ENCODE measurements at places on chromosomes 5 and 9.

GRCh38 chr5:852018-852417 is 1.2 kb upstream of the ZDHHC11 start:
- no peak for DNase-seq

DNA sequence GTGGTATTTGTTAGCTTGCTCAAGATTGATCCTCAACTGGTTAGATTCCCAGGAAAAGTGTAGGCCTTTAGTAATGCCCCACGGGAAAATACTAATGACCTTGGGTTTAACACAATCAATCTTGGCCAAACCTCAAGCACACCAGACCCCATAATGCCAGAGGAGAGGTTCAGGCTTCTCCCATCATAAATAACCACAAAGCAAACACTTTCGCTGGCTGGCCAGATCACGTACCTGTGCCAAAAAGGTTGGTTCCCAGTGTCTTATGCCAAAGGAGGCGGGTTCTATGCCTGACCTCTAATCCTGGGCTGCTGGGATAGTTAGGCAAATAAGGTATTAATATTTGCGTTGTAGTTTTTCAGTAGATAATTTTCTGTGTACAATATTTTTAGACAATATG is 379.2 kb upstream of the CDH18 start:
- no peak for DNase-seq

DNA sequence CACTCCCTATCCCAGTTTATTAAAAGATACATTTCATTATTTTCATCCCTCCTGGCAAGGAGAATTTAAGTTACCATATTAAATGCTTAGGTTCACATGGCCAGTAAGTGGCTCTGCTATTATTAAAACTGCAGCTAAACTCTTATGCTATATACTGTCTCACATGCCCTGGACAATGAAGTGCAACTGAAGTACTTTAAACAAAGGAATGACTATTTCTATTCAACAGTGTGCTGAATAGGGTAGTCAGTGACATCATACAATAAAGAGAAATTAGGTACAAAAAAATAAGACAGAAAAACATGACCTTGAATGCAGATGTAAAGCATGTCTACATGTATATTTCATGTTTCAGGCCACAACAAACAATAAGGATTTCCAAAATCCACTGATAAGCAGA is 282.6 kb upstream of the SMC2 start:
- no peak for DNase-seq

DNA sequence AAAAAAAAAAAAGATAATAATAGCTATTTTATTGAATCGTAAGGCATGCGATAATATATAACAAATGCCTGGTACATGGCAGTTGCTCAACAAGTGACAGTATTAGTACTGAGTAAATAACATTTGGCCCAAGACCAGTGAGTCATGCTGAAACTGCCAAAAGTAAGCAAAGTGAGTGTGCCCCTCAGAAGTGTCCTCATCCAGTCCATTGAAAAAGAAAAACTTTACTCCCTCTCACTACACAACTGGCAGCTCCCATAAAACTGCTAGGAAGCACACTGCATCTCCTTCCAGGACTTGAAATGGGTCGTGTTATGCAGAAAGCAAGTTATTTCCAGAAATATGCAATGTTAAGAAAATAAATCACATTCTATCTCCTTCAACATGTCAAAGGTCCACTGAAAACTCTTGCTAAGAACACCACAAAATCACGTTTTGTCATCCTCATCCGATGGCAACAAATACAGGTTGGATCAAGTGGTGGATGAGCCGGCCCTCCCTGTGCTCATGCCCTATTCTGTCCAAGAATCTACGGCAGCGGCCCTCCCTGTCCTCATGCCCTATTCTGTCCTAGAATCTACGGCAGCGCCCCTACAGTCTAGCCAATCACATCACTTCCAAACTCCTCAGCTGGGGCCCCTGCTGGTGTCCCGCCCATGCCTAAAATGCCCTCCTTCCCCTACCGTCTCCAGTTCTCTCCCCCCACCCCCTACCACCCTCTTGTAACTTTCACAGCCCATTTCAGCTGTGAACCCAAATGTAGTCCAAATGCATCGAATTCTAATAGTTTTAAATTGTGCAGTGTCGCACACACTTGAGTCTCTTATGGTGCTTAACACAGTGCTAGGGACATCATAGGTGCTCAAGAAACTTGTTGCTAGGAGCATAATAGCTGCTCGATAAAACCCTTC is 12.5 kb downstream of the PTCH1 start:
- DNase-seq, result no peak

- no peak for DNase-seq
These were observed 228.8 kb upstream of the TYRP1 start for GRCh38 chr9:12464400-12464799.

DNA sequence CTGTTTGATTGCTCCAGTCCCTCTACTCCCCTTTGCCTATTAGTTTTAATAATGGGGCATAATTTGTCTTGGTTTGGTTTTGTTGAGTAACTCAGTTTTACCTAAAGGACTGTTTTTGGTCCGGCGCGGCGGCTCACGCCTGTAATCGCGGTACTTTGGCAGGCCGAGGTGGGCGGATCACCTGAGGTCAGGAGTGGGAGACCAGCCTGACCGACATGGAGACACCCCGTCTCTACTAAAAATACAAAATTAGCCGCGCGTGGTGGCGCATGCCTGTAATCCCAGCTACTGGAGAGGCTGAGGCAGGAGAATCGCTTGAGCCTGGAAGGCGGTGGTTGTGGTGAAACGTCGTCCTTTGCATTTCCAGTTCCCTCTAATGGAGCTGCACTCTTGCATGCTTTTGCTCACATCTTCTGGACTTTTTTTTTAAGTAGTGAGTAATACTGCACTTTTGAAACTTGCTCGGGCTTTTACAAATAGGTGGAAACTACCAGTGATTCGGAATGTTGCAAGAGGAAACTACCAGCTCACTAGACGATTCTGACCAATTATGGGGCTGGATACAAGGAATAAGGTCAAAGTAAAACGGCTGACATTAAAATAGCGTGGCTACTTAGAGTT is 721 bp upstream of the MAML1 start:
- DNase-seq, result no peak

- no peak for DNase-seq
These were observed 737.6 kb upstream of the NUDT12 start for GRCh38 chr5:104299998-104300706.

DNA sequence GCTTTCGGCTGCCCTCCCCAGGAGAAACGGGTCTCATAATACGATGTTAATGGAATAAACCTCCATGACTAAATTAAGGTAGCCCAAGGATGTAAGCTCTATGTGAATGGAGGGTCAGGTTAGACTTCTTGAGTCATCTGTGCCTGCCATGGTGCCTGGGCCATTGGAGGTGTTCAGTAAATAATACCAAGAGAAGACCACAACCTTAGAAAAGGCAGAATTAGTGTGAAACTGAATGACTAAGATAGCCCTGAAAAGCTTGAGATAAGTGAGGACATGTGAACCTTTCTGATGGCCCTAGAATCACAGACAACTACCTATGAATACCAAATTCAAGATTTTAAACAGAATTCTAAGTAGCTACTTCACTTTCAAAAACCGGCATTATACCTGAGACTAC is 160.6 kb downstream of the KIAA0825 start:
- DNase-seq, result no peak

DNA sequence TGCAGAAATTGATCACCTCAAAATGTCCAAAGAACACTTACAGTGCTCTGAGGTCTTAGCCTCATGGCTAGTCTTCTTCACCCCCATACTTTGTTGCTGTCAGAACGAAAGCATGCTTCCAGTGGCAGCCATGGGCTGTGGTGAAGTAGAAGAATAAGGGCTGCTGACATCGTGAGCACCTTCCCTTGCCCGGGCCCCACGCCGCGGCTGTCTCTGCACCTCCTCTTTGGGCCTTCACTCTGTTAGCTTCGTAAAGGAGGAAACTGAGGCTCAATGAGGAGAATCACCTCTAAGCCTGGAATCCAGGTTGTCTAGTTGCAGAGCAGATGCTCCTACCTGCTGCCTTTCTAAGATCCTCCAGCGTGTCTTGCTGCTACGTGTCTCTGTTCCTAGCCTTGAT is 139.5 kb upstream of the SLC28A3 start:
- DNase-seq, result no peak

- DNase-seq, result no peak
These were observed 779.3 kb downstream of the CDH9 start for GRCh38 chr5:26259081-26259480.

GRCh38 chr5:149544028-149544420 is 7.2 kb downstream of the CSNK1A1 start:
- no peak for DNase-seq

DNA sequence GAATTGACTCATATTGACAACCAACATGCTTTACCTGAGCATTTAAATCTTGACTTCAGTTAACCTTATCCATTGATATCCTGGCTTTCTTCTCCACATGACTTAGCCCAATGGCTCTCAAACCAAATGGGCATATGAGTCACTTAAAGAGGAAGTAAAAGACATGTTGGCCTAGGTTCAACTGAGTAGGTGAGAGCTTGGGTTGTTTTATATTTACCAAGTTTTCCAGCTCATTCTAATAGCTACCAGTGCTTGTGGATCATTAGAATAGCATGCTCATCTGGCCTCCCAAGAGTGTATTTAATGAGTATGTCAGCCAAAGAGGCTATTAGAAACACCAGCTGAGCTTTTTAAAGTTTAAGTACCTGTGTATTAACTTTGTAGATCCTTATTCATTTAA is 1049.0 kb downstream of the PTPRD start:
- no peak for DNase-seq

DNA sequence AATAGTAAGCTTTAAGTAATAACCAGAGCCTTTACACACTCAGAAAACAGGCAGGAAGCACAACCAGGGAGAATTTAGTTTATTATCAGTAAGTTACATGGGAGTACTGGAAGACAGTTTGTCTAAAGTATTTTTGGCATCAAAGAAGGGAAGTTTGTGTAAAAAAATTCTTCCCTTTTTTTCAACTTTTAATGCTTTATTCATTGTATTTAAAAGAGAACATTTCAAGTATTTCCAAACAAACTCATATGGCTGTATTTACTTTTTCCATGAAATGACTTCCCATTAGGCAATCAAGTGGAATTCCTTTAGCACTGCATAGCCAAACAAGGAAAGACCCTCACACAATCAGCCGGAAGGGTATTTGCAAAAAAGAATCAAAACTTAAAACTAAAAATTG is 26.7 kb downstream of the RNF145 start:
- DNase-seq, result no peak

GRCh38 chr5:75617736-75618352 is 6.6 kb downstream of the ANKDD1B start:
- DNase-seq, result no peak

DNA sequence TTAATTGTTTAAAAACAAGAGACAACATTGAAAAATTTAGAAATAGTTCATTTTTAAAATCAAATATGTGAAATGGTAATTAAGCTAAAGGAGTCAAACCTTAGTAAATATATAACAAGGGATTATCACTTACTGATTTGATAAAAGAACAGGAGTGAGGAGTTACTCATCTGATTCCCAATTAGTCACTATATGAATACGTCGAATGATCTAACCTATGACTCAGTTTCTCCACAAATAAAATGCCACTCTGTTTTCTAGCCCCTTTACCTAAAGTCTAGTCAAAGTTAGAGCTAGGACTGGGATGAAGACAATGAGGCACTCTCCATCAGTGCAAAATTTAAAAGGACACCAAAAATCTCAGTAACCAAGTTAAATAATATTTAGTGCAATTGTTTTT is 70.4 kb upstream of the RASEF start:
- no peak for DNase-seq

- DNase-seq, result no peak
These were observed 12.4 kb upstream of the TYRP1 start for GRCh38 chr9:12680757-12681156.

DNA sequence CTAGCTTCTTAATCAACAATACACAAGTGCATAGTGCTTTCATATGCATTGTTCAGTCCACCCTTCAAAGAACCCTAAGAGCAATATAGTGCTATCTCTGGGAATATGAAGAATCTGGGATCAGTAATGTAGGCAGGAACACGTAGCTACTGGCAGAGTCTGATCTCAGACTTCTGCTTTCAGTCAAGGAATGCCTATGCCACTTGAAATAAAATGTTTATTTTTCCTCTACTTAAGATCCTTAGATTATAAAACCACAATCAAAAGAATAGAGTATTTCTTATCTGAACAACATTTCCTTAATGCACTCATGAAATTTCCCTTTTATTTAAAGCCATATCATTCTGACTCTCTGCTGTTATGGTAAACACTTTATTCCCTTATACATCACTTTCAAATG is 1407.8 kb upstream of the C9orf72 start:
- DNase-seq, result no peak

- DNase-seq, result no peak
These were observed 4.1 kb downstream of the KIAA0825 start for GRCh38 chr5:94614156-94614805.

- DNase-seq, result no peak
These were observed 414.7 kb downstream of the KDM4C start for GRCh38 chr9:7172154-7173115.

DNA sequence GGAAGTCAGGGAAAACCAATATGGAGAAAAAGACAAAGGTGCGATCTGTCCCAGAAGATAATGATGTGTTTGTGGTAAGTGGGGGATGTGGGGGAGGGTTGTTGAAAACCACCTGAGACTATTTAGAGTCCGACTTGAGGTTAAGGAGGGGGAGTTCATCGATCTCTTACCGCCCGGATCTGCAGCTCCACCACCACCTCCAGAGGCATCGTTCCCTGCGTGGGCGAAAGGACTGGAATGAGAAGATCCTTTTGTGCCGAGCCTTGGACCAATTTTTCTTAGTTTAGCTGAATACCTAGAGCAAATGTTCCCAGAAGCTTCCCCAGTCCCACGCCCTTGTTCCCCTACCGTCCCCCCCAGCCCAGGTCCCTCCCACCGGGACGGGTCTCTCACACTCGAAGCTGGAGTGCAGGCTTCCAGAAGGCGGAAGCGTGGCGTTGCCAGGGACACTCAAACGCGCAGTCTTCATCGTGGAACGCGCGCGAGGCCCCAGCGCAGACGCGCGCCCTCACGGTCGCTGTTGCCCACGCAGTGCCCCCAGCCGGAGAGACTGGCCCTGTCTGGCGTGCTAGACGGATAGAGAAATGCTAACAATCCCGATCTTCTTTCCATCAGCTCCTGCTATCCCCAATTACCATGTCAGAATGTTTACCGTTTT is at the start of gene SPATA6L:
Gene SPATA6L, minus strand, starts transcription at position 439 of the 658 bp plus-strand sequence. Its CDS starts 230 bp downstream, at position 209.
- no peak for DNase-seq

DNA sequence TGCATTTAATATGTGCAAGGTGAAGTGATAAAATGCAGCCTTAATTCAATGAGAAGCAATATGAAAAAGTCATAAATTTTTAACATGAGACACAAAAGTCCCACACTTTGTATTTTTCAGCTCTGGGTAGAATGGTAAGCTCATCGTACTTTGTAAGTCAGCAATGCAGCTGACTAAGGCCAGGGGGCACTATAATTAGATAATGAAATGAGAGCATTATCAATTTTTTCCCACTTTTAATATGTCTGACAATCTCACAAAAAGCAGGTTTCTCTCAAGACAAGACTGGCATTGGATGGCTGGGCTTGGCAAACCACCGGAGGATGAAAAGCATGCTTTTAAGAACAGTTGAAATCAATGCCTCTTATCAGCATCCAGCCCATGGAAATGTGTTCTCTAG is 162.8 kb downstream of the FAM174A start:
- no peak for DNase-seq

GRCh38 chr5:368183-369084 is 46.9 kb downstream of the AHRR start:
- no peak for DNase-seq
